Stimulated activated CD8-positive, alpha-beta memory T cell treated with anti-CD3 and anti-CD28 coated beads, Interleukin-15, amount 100 ng/mL, for 24 hours (primary cell): ENCODE measurements at places on chromosomes 2 and 18.

DNA sequence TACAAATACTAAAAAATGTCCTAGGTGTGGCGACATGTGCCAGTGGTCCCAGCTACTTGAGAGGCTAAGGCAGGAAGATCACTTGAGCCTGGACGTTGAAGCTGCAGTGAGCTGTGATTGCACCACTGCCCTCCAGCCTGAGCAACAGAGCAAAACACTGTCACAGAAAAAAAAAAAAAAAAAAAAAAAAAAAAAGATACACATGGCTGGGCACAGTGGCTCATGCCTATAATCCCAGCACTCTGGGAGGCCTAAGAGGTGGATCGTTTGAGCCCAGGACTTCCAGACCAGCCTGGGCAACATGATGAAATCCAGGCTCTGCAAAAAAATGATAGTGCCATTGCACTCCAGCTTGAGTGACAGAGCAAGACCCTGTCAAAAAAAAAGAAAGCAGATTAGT, 13.7 kb downstream of the KANSL1L start:
- DNase-seq, result no peak

DNA sequence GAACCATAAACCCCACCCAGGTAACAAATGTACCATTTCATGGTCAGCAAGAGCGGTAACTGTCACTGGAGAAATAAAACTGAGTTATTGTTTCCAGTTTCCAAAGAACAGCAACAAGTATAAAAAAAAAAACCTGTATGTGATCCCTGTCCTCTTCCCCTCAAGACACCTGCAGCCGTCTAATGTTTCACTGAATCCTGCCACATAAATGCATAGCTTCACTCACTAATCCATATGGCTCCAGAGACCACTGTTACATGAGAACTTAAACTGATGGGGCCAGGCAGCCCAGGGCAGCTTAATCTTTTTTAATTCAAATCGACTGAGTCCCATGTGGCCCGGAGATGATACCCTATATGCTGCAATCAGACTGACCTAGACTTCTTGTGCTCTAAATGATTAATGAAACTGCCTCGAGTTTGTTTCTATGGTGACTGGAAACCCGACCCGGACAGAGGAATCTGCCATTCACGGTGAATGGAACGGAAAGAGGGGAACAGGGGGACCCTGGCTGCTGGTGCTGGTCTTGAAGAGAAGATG, 60.9 kb upstream of the SIX2 start:
- DNase-seq, result no peak

- no peak for DNase-seq
These were observed 9.5 kb upstream of the SMARCAL1 start for GRCh38 chr2:216402751-216403150.

DNA sequence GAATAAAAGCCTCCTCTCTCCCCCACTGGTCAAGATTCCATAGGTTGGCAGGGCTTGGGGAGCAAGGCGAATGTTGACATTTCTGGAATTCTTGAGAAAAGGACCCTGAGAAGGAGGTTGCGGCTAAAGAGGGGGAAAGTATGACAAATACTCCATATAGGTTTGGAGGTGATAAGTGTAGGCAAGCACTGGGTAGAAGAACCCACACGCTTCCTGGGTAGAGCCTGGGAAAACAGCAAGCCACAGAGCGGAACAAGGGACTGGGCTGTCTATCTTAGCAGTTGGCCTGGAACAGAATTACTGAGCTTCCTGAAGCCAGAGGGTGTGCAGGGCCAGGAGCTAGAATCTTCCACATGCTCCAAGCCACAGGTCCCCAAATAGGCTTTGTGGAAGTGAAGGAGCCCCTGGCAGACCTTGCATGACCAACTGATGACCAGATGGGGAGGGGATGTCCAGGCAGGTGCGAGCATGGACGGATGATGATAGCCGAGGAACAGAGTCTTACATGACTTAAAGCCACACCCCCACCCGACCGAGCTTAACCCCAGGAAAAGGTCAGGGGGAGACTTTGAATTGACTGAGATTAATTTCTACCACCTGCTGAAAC, 9.9 kb downstream of the PRKAG3 start:
- no peak for DNase-seq

DNA sequence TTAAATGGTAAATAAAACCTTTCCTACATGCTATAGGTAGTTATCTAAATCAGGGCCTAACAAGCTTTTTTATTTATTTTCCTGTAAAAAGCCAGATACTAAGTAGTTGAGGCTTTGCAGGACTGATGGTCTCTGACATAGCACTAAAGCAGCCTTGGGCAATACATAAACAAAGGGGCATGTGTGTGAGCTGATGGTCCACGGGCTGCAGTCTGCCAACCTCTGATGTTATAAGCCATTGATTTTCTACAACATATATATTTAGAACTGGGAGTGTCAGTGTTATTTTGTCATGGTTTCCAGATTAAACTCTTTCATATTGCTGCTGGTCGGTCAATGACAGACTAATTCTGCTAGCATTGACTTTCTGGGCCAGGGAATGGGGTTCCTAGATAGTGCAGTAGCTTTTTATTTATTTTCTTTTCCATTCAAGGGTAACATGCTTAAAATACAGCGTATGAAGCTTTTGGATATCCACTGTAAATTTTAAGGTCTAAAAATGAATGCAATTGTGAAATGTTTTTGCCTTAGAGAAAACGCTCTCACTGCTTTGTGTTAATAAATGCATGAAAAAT, 134.0 kb downstream of the NEDD4L start:
- DNase-seq, result no peak

GRCh38 chr2:190418727-190419126, 10.6 kb downstream of the MFSD6 start:
- no peak for DNase-seq

DNA sequence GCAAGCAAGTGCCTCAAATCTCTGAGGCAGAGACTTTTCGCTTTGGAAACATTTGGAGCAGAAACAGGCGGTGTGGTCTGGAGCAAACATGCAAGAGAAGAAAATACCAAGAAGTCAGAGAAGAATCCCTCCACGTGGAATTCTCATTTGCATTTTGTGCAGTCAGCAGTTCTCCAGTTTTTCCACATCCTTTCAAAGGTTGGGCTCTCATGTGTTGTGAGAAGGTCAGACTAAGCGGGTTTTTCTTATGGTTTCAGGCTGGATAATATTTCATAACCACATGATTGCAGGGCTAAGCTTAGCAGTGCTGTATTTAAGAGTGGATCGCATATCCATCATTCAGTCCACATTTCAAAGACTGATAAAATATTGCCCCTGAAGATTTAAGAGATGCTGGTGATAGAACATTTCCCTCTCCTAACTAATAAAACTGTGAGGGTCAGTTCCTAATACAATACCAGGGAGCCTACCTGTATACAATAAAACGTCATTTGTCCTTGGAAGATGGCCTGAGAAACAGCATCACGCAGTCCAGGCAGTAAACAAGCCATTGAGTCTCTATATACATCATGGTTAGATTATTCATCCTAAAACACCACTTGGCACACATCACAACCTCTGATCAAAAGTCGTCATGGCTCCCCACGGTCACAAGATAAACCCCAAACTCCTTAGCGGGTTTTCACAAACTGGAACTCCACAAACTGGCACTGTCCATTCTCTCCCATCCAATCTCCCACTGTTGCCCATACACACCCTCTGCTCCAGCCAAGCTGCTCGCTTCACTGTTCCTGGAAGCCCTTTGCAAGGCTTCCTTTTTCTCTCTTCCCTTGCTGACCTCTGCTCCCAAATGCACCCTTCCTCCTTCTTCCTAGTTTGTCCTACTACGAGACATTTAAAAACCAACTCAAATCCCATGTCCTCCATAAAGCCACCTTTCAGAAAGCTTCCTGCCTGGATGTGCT, 31.5 kb downstream of the ANKRD44 start:
- DNase-seq, result no peak

GRCh38 chr2:136441979-136442714, 323.2 kb upstream of the THSD7B start:
- no peak for DNase-seq

DNA sequence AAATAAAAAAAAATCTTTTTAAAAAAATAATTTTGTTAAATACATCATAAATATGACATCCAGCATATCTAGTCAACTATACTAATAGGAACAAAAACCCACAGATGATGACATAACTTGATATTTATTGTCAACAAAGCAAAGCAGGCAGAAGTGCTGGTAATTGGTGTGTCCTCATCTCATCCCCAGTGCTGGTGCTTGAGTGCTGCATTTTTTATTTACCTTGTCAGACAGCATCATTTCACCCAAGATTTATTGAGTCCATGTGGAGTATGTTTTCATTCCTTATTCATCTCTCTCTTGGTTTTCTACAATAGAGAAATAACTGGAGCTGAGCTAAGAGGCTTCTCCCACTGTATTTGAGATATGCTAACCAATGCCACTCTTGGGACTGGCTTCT, 191.6 kb upstream of the SLC14A2 start:
- DNase-seq, result no peak

DNA sequence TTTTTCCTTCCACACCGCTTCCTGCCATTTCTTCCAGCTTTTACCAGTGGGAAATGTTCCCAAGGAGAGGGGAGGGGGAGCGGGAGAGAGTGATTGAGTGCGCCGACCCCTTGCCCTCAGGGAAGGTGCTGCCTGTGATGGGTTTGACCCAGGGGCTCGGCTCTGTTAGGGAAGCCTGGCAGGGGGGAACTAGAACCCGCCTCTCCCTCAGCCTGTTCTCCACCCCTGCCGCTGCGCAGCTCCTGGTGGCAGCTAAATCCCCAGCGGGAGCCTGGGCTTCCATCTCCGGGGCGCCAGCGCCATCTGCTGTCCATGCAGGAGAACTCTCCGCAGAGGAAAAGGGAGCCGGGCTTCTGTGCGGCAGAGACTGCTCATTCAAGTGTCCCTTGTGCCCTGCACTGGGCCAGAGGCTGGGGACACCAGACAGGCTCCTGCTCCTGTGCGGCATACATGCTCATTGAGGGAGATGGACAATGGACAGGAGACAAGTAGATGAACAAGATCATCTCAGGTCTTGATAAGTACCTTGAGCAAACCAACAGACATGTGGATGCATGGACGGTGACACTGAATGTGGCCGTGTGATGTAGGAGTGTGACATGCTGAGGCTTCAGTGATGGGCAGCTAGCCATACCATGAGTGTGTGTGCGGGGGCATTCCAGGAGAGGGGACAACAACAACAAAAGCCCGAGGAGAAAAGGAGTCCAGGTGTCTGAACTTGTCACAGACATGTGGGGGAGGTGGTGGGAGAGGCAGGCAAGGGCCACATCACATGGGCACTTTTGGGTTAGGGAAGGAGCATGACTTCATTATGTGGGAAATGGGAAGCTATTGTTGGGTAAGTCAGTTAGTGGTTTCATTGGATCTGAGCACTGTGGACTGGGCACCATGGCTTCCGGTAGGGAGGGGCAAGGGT, 13.3 kb downstream of the CHPF start:
- peak; percentile 78 for DNase-seq

DNA sequence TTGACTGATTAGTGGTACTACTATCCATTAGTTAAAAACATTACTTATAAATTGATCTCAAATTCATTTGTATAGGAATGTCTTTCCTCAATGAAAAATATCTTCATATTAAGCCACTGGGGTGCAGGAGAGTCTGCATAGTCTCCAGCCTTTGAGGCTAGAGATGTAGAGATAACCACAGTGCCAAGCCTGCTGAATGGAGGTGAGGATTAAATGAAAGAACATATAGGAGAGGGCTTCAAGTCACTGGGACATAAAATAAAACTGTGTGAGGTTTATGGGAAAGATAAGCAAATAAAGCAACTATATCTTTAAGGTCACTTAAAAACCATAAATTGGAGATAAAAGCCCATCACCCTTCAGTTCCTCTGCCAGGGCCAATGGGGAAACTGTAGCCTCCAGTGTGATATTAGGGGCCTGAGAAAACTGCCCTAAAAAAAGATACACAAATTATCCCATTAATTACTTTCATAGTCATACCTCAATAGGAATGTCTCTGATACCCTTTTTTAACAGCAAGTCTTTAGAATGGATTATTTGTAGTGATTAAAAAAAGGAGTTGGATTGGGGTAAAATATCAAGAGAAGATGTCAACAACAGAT, 27.6 kb downstream of the GALNT3 start:
- DNase-seq, result no peak

DNA sequence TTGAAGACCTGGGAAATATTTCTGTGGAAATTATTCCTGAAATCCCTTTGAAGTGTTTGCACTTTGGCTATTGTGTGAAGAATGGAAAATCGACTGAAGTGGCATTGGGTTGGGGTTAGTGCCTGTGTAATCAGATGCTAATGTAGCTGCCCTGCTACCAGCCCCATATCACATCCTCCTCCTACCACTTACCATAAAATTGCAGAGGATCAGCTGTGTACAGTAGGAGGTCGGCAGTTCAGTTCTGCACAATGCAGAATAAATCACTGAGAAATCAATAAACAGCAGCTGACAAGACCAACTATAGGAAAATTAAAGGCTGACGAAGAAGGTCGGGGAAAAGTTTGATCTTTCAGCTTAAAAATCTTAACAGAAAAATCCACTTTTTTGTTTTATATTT, 440.9 kb downstream of the PTPRM start:
- no peak for DNase-seq

DNA sequence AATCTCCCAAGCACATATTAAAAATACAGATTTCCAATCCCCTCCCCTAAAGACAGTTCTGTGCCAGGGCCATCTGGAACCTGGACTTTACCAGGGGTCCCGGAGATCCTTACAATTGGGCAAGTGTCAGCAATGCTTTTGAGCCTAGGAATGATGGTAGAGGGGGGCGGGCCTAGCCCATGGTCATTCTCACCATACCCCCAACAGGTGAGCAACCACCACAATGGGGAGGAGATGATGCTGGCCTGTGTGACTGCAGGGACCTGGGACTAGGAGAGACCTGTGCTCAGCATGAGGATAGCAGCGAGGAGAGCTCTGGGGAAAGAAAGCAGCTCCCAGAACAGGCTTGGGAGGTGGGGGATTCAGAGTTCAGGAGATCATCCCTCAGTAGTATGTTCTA, 13.9 kb upstream of the ASAP2 start:
- no peak for DNase-seq

DNA sequence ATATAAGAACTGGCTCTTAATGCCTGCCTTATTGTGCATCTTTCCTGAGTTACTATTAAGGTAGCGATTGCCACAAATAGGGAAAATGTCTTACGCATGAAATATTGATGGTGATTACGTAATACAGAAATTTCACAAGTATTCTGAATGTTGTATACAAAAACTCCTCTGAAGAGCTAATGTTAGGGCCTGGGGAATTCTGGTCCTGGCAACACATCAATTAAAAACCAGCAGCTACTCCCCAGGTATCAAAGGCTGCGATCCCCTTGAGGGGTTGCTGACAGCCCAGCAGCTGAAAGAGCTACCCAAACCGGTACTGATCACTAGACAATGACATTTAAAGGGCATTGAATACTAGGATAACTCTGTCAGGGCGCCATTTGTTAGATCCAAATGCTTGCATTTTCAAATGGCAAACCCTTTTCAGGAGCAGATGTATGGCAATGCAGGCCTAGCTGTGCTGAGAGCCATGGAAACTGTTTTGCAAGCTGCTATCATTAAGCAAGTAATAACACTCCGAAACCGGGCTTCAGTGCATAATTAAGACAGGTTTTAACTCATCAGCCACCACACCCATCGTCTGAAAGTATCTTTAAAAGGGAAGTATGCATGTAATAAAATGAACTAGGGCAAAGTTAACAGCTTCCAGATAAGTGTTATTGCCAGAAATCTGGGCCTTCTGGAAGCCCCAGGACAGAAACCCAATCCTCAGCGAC, 78.4 kb downstream of the CLHC1 start:
- DNase-seq, result no peak

GRCh38 chr18:69858897-69859296, 88.8 kb downstream of the CD226 start:
- DNase-seq, result no peak

- no peak for DNase-seq
These were observed 604.7 kb downstream of the CBLN2 start for GRCh38 chr18:71939483-71939882.

GRCh38 chr2:4882421-4882820, 809.8 kb upstream of the SOX11 start:
- DNase-seq, result no peak
